ENCODE measurements at places on chromosomes 6 and 20. TPM values are rescaled to one million over a fixed set of nuclear protein-coding genes. Genes with fewer than 3 reads are reported as not detected.

The TDP2 gene
- 50.8 TPM for total RNA-seq

The SMPD2 gene
- 30.2 TPM for total RNA-seq

The RPN2 gene
- 122 TPM for total RNA-seq

The PRICKLE4 gene
- not detected for total RNA-seq

The TMX4 gene
- total RNA-seq = 63.4 TPM

The EPB41L2 gene
- total RNA-seq = 13.6 TPM

The MRAP2 gene
- total RNA-seq = not detected

The POPDC3 gene
- not detected for total RNA-seq

The PDSS2 gene
- 10.8 TPM for total RNA-seq

The ACTL10 gene
- 7.9 TPM for total RNA-seq

The HAO1 gene
- not detected for total RNA-seq

The RNF217 gene
- 0.59 TPM for total RNA-seq

The KIFC1 gene
- 2.0 TPM for total RNA-seq

The CTAGE9 gene
- total RNA-seq = not detected

The KHDRBS2 gene
- total RNA-seq = 0.49 TPM

The ZBTB46 gene
- total RNA-seq = 0.95 TPM

The TCF21 gene
- total RNA-seq = not detected

The SLC35F1 gene
- total RNA-seq = not detected
